ENCODE measurements at places on chromosomes 6 and 20.
A peak's percentile ranks its signal among the peaks of the same experiment; 100 is the strongest.

DNA sequence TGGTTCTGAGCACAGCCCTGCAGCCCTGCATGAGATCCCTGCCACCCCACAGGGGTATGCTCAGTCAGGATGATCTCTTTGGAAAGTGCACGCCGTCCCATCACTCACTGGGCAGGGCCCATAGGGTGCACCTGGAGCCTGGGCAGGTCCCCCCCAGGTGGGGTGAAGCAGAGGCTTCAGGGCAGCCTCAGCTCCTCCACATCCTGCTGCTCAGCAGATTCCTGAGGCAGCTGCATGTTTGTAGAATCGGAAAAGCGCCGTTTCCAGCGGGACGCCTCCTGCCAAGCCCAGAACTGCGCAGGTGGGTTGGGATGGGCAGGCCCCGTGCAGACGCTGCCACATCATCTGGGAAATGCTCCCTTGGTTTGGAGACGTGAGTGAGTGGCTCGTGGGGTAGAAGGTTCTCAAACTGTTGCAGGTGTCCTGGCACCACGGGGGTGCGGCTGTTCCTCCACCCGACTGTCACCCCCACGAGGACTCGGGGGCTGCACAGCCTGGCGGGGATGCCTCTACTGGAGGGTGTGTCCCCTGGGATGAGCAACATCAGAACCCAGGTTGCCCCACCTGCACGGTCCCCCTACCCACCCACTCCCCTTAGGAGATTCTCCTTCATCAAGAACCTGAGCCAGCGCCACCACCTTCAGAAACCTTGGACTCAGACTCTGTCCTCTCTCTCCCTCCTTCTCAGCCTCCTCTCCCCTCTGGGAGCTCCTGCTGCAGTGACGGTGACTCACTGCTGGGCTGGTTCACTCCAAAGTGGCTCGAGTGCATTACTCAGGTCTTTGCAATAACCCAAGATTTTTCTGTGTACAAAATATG, 334.1 kb downstream of the TAF4 start:
- peak; percentile 22 for DNase-seq

DNA sequence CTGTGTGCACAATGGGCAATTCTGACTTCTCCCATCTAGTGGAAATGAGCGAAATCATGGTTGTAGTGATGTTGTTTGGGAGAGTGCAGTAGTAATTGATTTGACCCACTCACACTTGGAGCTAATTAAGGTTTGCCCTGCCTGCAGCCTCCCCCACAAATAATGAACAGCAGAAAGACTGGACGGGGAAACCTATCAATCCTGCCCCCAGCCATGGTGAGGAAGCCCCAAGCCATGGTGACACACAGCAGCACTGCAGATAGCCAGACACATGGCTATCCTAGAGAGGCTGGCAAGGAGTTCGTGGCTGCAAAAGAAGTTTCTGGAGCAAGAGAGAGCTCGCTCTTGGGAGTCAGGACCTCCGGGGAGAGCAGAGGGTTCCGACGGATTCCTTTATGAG, 27.8 kb downstream of the SAYSD1 start:
- DNase-seq: no peak

DNA sequence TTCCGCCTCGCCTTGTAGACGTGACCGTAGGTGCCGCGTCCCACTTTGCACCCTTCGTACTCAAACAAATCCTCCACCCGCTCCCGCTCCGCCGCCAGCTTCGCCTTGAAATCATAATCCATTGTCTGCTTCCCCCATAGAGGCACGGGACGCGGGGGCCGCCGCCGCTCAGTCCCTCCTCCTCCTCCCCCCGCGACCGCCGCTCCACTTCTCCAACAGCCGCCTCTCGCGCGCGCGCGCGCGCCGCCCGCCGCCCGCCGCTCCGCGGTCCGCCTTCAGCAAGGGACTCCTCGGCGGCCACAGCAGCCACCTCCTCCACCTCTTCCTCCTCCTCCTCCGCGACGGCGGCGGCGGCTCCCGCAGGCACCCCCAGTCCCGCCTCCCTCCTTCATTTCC, 256 bp downstream of the CDK19 start:
- no peak for DNase-seq

DNA sequence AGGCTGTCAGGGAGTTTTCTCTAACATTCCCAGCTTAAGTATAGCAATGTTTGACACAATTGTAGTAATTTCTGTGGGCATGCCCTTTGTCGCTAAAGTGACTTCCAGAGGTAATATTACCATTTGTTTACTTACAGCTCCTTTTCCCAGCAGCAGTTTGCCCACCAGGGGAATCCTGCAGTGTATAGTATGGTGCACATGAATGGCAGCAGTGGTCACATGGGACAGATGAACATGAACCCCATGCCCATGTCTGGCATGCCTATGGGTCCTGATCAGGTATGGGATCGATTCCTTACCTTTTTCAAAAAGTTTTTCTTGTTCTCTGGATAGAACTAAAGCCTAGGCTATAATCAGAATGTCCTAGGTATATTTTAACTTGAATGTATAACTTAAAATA, 132.5 kb downstream of the SULF2 start:
- DNase-seq: no peak

GRCh38 chr20:24984961-24985640, 7.5 kb downstream of the APMAP start:
- no peak for DNase-seq

DNA sequence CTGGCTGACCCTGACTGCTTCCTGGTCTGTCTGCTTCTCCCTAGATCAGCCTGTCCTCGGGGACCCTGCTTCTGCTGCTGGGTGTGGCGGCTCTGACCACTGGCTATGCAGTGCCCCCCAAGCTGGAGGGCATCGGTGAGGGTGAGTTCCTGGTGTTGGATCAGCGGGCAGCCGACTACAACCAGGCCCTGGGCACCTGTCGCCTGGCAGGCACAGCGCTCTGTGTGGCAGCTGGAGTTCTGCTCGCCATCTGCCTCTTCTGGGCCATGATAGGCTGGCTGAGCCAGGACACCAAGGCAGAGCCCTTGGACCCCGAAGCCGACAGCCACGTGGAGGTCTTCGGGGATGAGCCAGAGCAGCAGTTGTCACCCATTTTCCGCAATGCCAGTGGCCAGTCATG, 6.3 kb downstream of the NRSN2 start:
- DNase-seq: no peak

DNA sequence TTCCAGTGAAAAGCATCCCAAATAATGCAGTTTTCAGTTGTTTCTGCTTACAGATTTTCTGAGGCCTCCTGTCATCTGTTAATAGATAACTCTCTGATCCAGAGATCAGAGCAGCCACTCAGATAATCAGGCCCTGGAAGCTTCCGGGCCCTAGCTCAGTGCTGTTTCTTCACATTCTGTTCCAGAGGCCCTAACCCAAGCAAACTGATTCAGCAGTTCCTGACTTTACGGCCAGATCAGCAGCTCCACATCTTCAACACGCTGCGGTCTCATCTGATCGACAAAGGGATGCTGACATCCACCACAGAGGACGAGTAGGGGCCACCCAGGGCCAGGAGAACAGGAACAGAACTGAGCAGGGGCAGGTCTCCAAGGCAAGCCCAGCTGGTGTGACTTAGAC, 63.1 kb downstream of the CDS2 start:
- no peak for DNase-seq

Data from foreskin fibroblast (primary cell).